Ovary (tissue), 10 donors: ENCODE measurements at places on chromosomes 4 and X. TPM values are rescaled to one million over a fixed set of nuclear protein-coding genes. Genes with fewer than 3 reads are reported as not detected.
A peak's percentile ranks its signal among the peaks of the same experiment; 100 is the strongest.

GRCh38 chr4:41927796-41928499 is 7.3 kb upstream of the TMEM33 start:
- H3K27me3 ChIP-seq = no peaks in the 10 kb centered on the region
- no peaks in the 10 kb centered on the region for H3K4me1 ChIP-seq
- H3K4me3 ChIP-seq = no peak overlapping the region
- H3K27ac ChIP-seq = no peak overlapping the region

DNA sequence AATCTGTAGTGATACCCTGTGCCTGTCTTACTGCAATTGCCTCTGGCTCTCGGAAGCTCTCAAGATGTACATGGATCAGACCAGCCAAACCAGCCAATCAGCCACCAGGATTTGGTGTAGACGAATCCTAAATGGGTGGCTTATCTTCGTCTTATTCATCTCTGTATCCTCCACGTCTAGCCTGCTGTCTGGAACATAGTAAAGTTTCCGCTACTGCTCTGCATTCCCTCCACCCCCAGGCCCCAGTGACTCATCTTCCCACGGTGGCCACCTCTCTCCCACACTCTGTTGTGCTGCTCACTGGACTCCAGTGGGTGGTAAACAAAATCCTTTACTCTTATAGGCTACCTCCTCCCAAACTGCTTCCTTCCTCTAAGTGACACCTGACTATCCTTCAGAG is 37.8 kb downstream of the SEPTIN6 start:
- no peak overlapping the region for H3K4me3 ChIP-seq
- H3K36me3 ChIP-seq = no peaks in the 10 kb centered on the region
- peak; percentile 40 for DNase-seq
- H3K27ac ChIP-seq = no peak overlapping the region

DNA sequence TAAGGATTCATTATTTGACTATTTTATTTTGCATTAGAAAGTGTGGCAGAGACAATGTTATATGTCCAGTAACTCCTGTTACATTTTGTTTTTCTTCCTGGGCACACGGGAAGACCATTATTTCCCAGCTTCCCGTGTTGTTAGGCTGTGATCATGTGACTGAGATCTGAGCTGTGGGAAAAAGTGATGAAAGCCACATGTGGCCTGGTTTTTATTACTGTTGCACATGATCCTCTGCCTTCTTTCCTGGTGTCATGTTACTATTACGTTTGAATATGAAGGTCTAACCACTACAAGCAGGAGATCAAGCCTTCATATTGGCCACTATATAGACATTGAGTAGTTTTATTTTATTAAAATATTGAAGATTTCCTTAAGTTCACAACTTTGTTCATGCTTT is 28.2 kb upstream of the MID1 start:
- H3K36me3 ChIP-seq = no peaks in the 10 kb centered on the region
- H3K4me1 ChIP-seq = no peaks in the 10 kb centered on the region
- no peak overlapping the region for H3K4me3 ChIP-seq
- H3K27me3 ChIP-seq = no peaks in the 10 kb centered on the region
- no peak overlapping the region for H3K27ac ChIP-seq

DNA sequence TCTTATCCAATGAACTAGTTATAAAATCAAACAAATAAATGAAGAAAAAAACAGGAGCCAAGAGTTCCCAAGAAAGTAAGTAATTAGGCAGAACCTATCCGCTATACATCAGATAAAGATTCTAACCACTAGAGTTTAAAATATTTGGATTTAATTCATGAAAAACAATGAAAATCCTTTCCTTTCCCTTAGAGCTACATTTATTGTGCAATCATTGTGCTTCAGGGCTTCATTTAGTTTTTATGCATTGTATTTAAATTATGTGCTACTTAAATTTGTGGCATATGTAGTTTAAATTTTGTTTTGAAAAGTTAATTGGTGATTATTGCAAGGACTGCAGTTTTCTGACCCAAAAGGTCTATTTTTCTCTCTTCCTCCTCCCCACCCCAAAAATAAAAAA is 17.9 kb downstream of the GNRHR start:
- H3K4me3 ChIP-seq = no peak overlapping the region
- H3K36me3 ChIP-seq = no peaks in the 10 kb centered on the region
- no peaks in the 10 kb centered on the region for H3K4me1 ChIP-seq
- no peaks in the 10 kb centered on the region for H3K27me3 ChIP-seq
- no peak for DNase-seq

DNA sequence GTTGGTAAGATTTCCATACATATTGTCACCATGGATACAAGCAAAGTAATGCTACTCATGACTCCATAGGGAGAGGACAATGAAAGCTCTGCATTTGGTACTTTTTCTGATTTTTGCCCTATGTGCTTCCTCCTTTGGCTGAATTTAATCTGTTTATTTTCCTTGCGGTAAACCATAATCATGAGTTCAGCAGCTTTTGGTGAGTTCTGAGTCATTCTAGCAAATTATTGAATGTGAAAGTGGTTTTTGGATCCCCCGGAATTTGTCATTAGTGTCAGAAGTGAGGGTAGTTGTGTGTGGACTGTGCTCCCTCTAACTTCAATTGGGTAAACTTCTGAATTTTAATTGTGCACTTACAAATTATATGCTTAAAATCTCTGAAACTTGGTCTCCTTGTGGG is 170.3 kb downstream of the MOSPD2 start:
- no peak overlapping the region for H3K27ac ChIP-seq
- H3K36me3 ChIP-seq = no peaks in the 10 kb centered on the region
- DNase-seq = no peak
- H3K4me1 ChIP-seq = no peaks in the 10 kb centered on the region

DNA sequence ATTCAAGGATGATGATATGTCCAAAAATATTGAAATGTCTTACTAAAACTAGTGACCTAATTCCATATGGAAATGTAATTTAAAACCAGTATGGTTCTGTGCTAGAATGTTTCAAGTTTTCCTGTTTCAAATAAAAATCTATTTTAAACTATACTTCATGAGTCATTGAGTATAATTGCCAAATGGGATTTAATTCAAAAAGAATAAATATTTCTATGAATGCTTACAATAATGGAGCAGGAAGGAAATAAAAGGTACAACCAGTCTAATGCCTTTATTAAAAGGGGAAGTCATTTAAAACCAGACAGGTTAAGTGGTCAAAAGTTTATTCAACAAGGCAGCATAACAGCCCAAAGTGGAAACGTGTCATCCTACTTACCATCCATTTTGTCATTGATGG is 2347.1 kb downstream of the PCDH7 start:
- H3K27me3 ChIP-seq = no peaks in the 10 kb centered on the region
- H3K4me1 ChIP-seq = no peaks in the 10 kb centered on the region
- no peak overlapping the region for H3K27ac ChIP-seq
- no peak for DNase-seq
- no peak overlapping the region for H3K4me3 ChIP-seq
- H3K36me3 ChIP-seq = no peaks in the 10 kb centered on the region

DNA sequence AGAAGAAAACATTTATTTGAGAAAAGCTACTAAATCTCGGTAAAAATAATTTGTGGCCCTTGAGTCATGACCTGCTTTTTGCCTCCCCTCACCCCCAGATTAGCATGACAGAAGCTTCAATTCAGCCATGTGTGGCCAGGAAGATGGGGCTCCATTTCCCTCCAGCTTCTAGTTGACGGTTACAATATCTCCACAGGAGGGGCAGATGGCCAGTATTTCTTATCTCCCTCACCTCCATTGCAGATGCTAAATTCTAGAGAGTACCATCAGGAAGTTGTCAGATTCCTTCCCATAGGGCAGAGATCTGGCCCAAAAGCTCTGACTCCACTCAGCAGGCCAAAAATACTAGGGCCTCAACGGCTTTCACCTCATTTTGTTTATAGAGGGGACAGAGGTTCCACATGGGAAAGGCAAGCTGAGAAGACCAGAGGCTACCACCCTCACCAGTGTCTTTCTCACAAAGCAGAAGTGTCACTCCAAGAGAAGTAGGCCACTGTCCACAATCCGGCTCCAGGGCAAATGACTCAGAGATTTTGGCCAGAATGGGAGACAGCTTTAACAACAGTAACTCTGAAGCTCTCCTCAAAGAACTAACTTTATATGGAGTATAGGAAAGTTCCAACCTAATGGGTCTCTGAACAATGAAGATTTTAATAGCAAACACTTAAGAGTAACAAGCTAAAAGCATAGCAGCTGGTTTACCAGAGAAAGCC is 108.3 kb downstream of the TBC1D19 start:
- H3K4me1 ChIP-seq = no peaks in the 10 kb centered on the region
- no peaks in the 10 kb centered on the region for H3K27me3 ChIP-seq
- H3K36me3 ChIP-seq = no peaks in the 10 kb centered on the region
- H3K4me3 ChIP-seq = no peak overlapping the region

GRCh38 chr4:24472514-24473308 is 111.6 kb downstream of the DHX15 start:
- peaks cover 5% of the 10 kb centered on the region for H3K4me1 ChIP-seq
- H3K27me3 ChIP-seq = no peaks in the 10 kb centered on the region
- DNase-seq = peak; percentile 81

- no peak for DNase-seq
- H3K27ac ChIP-seq = no peak overlapping the region
- H3K27me3 ChIP-seq = no peaks in the 10 kb centered on the region
Measured at GRCh38 chrX:49237060-49237459, 1.8 kb downstream of the CCDC22 start.

- no peaks in the 10 kb centered on the region for H3K27me3 ChIP-seq
- no peak overlapping the region for H3K27ac ChIP-seq
- H3K36me3 ChIP-seq = no peaks in the 10 kb centered on the region
- H3K4me3 ChIP-seq = no peak overlapping the region
- H3K4me1 ChIP-seq = no peaks in the 10 kb centered on the region
Measured at GRCh38 chr4:1808396-1808795, 15.3 kb downstream of the FGFR3 start.

DNA sequence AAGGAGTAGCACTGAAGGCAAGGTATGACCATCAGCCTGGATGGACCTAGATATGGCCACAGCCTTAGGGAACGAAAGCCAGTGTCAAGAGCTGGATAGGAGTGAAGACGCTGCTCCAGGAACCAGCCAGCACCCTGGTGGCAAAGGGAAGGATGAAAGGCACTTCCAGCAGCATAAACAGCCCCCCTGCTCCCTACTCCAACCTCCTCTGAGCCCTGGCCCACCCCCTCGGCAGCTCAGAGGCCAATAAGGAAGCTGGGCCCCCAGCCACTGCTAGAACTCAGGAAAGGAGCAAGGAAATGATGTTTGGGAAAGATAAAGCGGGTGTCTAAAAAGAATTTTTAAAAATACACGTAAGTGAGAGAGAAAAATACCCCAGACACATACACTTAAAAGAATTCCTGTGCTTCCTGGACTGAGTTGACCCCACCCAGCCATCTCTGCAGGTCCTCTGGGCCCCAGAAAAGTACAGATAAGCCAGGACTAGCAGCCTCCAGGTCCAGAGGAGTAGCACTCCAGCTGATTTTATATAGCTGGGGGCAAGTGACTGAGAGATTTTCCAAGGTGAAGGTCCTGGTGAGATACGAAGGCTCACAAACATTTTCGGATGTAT is 170.4 kb downstream of the SHROOM4 start:
- no peaks in the 10 kb centered on the region for H3K4me1 ChIP-seq
- H3K4me3 ChIP-seq = no peak overlapping the region
- no peak for DNase-seq
- no peaks in the 10 kb centered on the region for H3K27me3 ChIP-seq
- H3K36me3 ChIP-seq = no peaks in the 10 kb centered on the region
- no peak overlapping the region for H3K27ac ChIP-seq

DNA sequence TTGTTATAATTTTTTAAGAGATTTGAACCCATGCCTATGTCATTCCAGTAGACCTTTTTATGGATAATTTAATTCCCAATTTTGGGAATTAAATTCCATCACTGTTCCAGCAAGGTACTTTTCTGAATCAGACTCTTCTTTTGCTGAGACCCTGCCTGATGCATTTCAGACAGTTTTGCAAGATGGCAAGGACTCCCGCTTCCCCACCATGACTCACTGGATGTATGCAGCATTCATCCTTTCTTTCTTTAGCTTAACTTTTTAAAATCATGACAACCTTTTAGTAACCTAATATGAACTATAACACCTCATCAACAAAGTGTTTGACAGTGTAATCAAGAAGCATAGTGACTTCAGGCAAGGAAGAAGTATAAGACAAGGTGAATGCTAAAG is 178.1 kb upstream of the LEF1 start:
- H3K4me3 ChIP-seq = no peak overlapping the region
- H3K27me3 ChIP-seq = no peaks in the 10 kb centered on the region
- H3K27ac ChIP-seq = no peak overlapping the region
- no peak for DNase-seq
- no peaks in the 10 kb centered on the region for H3K4me1 ChIP-seq
- H3K36me3 ChIP-seq = no peaks in the 10 kb centered on the region

- no peaks in the 10 kb centered on the region for H3K36me3 ChIP-seq
- no peak overlapping the region for H3K4me3 ChIP-seq
- no peaks in the 10 kb centered on the region for H3K4me1 ChIP-seq
Measured at GRCh38 chrX:20906571-20906970, 467.6 kb upstream of the CNKSR2 start.

DNA sequence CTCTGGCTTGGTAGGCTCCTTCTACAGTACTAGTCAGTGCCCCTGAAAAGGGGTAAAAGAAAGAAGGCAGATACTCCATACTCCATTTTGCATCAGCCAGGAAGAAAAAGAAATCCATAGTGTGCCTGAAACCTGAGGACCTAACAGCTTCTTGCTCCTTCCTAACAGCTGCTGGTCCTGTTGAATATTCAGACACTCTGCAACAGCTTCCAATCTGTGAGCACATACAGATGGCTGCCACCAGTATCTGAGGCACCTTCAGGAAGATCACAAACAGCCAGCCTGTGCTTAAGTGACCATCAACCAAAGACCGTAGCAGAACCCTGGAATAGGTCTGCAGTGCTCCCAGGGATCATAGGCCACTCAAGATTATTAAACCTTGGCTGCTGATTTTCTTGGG is 4.3 kb downstream of the GIMD1 start:
- no peaks in the 10 kb centered on the region for H3K36me3 ChIP-seq
- H3K4me1 ChIP-seq = no peaks in the 10 kb centered on the region
- H3K4me3 ChIP-seq = no peak overlapping the region
- H3K27me3 ChIP-seq = no peaks in the 10 kb centered on the region
- DNase-seq = no peak

- H3K36me3 ChIP-seq = no peaks in the 10 kb centered on the region
- no peak overlapping the region for H3K4me3 ChIP-seq
- H3K27me3 ChIP-seq = no peaks in the 10 kb centered on the region
Measured at GRCh38 chr4:178632415-178632814, 1190.2 kb upstream of the AGA start.

- H3K4me1 ChIP-seq = peaks cover 6% of the 10 kb centered on the region
- no peaks in the 10 kb centered on the region for H3K27me3 ChIP-seq
- DNase-seq = no peak
- peak overlapping the region; percentile 44 for H3K4me3 ChIP-seq
- no peaks in the 10 kb centered on the region for H3K36me3 ChIP-seq
- H3K27ac ChIP-seq = no peak overlapping the region
Measured at GRCh38 chr4:153684971-153685371, 891 bp downstream of the TLR2 start.

- H3K4me1 ChIP-seq = no peaks in the 10 kb centered on the region
- peak; percentile 63 for DNase-seq
- no peak overlapping the region for H3K27ac ChIP-seq
- no peaks in the 10 kb centered on the region for H3K27me3 ChIP-seq
Measured at GRCh38 chrX:133792198-133792953, 193.0 kb downstream of the GPC3 start.

The IL1RAPL1 gene
- polyA plus RNA-seq = 0.32 TPM

The TMPRSS11F gene
- not detected for polyA plus RNA-seq

The EDA2R gene
- polyA plus RNA-seq = 6.6 TPM

The NPFFR2 gene
- polyA plus RNA-seq = not detected

The CT45A3 gene
- not detected for polyA plus RNA-seq

The PLS3 gene
- polyA plus RNA-seq = 171 TPM

The NPY2R gene
- 0.04 TPM for polyA plus RNA-seq

The ASB9 gene
- 1.2 TPM for polyA plus RNA-seq

The ACE2 gene
- polyA plus RNA-seq = 20.8 TPM

The ZAR1 gene
- polyA plus RNA-seq = 0.31 TPM
